Breast epithelium (tissue), 4 donors: ENCODE measurements at places on chromosomes 7 and 10. TPM values are rescaled to one million over a fixed set of nuclear protein-coding genes. Genes with fewer than 3 reads are reported as not detected.

OR2A5 gene
- not detected for total RNA-seq

GRCh38 chr10:35661236-35661635 is 19.1 kb upstream of the FZD8 start:
- no peak overlapping the region for H3K4me3 ChIP-seq
- H3K36me3 ChIP-seq = no peaks in the 10 kb centered on the region
- H3K27ac ChIP-seq = no peak overlapping the region
- DNase-seq = no peak

GRCh38 chr7:158407581-158408317 is 179.9 kb downstream of the PTPRN2 start:
- no peaks in the 10 kb centered on the region for H3K4me1 ChIP-seq
- H3K4me3 ChIP-seq = no peak overlapping the region
- no peak overlapping the region for H3K27ac ChIP-seq
- H3K27me3 ChIP-seq = no peaks in the 10 kb centered on the region

DNA sequence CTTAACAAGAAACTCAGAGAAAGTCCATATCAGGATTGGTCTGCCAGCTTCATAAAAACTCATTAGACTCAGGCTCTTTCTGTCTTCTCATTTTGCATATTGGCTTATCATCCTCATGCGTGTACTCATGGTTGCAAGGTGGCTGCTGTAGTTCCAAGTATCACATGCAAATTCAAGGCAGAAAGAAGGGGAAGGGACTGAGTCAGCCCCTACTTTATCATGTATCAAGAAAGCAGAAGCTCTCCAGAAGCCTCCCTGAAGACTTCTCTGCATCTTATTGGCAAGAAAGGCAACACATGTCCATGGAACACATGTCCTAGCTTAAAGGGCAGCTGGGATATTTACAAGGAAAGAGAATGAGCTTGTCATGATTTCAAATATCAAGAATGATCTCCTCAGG is 19.4 kb upstream of the EZH2 start:
- no peaks in the 10 kb centered on the region for H3K27me3 ChIP-seq
- no peak for DNase-seq
- no peak overlapping the region for H3K4me3 ChIP-seq
- H3K27ac ChIP-seq = no peak overlapping the region

DNA sequence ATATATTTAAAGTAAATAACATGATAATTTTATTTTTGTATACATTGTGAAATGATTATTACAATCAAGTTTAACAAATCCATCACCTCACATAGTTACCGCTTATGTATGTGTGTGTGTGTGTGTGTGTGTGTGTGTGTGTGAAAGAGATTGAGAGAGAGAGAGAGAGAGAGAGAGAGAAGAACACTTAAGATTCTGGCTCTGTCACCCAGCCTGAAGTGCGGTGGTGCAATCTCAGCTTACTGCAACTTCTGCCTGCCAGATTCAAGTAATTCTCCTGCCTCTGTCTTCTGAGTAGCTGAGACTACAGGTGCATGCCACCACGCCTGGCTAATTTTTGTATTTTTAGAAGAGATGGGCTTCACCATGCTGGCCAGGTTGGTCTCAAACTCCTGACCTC is 17.8 kb downstream of the LYZL1 start:
- no peaks in the 10 kb centered on the region for H3K27me3 ChIP-seq
- H3K36me3 ChIP-seq = no peaks in the 10 kb centered on the region
- no peak overlapping the region for H3K27ac ChIP-seq
- H3K4me3 ChIP-seq = no peak overlapping the region
- H3K4me1 ChIP-seq = no peaks in the 10 kb centered on the region

GRCh38 chr7:134515569-134516468 is 11.5 kb upstream of the AKR1B10 start:
- no peak overlapping the region for H3K27ac ChIP-seq
- H3K4me1 ChIP-seq = no peaks in the 10 kb centered on the region
- no peak overlapping the region for H3K4me3 ChIP-seq
- no peaks in the 10 kb centered on the region for H3K27me3 ChIP-seq

CALML5 gene
- total RNA-seq = 31.1 TPM

DNA sequence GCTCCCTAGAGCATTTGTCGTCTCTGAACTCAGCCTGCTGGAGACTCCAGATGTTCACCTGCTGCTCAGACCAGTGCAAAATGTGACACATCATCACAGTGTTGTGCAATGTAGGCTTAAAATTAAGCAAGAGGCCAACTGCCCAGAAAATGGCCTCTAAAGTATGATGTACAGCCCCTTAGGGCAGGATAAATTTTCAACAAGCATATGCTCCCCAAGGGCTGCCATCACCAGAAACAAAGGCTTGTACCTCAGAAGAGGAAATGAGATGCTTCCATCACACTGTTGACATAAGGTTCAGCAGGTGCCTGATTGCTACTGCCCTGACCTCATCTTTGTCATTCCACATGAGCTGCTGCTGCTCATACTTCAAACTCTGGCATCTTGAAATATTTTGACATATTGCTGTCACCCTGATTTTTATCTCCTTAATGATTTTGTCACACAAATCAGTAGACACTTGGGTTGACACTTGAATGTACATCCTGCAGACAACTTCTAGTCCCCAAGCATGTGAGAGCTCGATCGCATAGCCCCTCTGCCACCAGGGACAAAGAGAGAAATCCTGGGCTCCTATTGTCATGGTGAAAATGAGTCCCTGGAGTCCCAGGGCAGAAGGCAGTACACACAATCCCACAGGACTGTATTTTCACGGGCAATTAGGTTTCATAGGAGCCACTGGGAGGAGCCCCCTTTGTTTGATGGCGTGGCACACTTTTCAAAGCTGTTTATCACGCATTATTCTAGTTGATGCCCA is 219.7 kb upstream of the STK17A start:
- no peaks in the 10 kb centered on the region for H3K36me3 ChIP-seq
- H3K4me1 ChIP-seq = no peaks in the 10 kb centered on the region
- H3K27ac ChIP-seq = no peak overlapping the region
- DNase-seq = no peak

HMX2 gene
- not detected for total RNA-seq

DNA sequence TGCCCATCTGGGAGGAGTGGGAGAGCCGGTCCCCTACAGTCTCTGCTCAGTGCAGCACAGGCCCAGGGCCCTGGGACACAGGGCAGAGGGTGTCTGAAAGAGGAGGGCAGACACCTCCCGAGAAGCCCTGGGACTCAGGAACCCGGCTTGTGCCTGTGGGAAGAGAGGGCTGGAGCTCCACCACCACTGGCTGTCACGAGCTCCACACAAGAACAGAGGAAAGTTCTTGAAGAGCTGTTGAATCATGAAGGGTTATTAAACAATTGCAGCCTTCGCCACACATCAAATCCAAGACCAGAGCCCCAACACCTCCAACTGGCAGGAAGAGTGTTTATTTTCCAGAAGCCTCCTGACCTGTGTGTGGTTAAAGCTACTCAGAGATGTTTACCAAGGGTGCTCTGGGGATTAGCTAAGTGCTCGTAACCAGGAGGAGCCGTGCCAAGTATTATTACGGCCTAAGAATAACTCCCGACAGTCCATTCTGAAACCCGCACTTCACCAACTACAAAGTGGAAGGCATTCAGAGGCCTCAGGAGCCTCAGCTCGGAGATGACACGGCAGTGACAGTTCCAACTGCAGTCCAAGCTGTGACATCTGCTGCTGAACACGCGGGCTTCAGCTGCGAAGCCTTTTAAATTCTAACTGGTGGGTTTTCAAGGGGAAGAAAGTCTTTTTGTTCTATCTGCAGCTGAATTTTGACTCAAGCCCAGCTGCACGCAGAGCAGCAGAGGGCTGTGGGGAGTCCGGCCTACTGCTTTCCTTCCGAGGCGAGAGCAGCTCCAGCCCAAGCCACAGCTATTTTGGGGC is 75.1 kb downstream of the MAD1L1 start:
- H3K4me1 ChIP-seq = no peaks in the 10 kb centered on the region
- H3K27ac ChIP-seq = peak overlapping the region; percentile 79
- no peak overlapping the region for H3K4me3 ChIP-seq

- H3K27me3 ChIP-seq = no peaks in the 10 kb centered on the region
- no peaks in the 10 kb centered on the region for H3K4me1 ChIP-seq
- no peaks in the 10 kb centered on the region for H3K36me3 ChIP-seq
Measured at GRCh38 chr10:62373995-62374861, at the start of gene ZNF365. ZNF365 (plus strand) TSS chr10:62374369; CDS start chr10:62376194, 1,825 bp downstream.

SPDYE11 gene
- total RNA-seq = not detected

GRCh38 chr7:138951953-138952352 is 29.2 kb downstream of the KIAA1549 start:
- no peaks in the 10 kb centered on the region for H3K27me3 ChIP-seq
- H3K27ac ChIP-seq = no peak overlapping the region
- H3K36me3 ChIP-seq = no peaks in the 10 kb centered on the region
- no peaks in the 10 kb centered on the region for H3K4me1 ChIP-seq
- DNase-seq = no peak
- no peak overlapping the region for H3K4me3 ChIP-seq
